NCI-H2171 treated with DMSO at 0.1 percent for 48 hours (cell line): ENCODE measurements at places on chromosomes 7 and 10.

DNA sequence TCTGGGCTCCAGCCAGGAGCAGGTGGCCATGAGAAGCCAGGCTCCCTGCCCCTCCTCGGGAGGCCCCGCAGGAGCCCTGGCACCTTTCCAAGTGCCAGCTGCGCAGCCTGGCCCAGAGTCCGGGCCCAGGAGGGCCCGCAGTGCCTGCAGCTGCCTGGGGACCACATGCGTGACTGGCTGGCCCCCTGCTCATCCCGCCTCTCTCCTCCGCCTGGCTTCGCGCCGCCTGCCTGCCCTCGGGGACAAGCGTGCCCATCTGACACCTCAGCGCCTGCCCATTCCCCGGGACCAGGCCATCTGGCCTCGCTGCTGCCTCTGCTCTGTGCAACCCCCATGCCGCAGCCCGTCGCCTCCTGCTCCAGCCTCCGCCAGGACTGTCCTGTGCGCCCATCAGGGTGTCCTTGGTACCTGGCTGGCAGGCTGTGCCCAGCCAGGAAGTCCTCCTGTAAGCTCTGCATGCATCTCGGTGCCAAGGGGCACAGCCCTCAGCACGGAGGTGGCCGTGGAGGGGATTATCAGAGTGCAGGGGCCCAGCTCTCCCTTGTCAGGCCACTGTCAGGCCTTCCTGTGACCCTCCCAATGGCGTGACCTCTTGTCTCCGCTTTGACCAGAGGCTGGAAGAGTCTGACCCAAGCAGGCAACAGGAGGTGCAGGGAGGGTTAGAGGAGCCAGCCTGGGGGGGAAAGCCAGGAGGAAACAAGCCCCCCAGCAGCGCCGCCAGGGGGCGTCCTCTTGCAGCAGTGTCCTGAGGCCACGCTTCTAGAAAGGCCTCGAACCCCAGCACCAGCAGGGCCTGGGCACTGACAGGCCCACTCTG lies 50.5 kb downstream of the TMEM209 start:
- peak; percentile 95 for DNase-seq

DNA sequence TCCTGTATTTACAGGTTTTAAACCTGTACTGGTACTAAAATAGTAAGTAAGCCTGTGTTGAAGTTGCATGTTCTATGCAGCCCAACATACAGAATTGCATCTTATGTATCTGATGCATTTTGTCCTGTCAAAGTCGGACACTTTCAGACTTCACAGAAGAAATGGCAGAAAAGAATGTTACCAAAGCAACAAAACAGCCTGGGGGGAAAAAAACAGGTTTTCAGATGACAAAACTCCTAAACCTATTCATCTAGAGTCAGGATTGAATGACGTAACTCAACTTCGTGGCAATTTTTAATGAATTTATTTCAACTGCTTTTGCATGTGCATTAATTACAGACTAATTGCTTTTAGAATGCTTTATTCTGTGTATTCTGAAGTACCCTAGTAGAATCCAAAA lies 28.4 kb downstream of the CYTH3 start:
- DNase-seq = no peak

- no peak for DNase-seq
Observed at GRCh38 chr7:50791363-50791937, 8.8 kb upstream of the GRB10 start.

GRCh38 chr10:1097436-1097835 lies 41.3 kb downstream of the WDR37 start:
- DNase-seq = no peak

- no peak for DNase-seq
Observed at GRCh38 chr7:116647290-116647689, 24.7 kb upstream of the MET start.

DNA sequence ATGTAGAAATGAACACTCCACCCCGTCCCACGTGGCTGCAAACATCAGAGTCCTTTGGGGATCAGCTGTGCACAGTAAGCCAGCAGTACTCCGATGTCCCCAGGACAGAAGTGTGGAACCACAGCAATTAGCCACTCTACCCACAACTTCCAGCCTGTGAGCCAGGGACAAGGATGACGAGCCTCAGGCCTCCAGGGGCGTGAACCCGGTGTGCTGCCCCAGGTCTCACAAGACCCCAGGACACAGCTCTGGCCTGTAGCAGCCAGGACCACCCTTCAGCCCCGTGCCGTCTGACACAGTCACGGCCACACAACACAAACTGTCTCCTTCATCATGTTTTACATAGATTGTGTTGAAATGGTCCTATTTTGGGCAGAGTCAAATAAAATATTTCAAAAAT lies 113.0 kb upstream of the DIP2C start:
- no peak for DNase-seq

DNA sequence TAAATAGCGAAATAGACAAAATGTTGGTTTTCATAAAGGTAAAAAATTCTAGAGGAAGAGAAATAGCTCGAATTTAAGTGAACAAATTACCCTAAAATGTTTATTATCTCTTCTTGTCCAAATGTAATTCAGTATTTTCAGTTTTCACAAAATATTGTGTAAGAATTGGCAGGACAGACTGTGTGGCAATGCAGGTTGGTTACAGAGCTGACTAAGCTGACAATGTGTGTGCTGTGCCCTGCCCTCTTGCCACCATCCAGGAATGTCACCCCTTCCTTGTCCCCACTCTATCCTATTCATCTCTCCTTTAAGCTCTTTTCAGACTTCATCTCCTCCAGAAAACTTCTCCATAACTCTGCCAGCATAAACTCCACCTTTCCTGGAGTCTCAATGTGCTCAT lies 46.1 kb downstream of the COL28A1 start:
- DNase-seq = no peak

- DNase-seq = no peak
Observed at GRCh38 chr10:24430591-24430990, 221.7 kb downstream of the KIAA1217 start.

DNA sequence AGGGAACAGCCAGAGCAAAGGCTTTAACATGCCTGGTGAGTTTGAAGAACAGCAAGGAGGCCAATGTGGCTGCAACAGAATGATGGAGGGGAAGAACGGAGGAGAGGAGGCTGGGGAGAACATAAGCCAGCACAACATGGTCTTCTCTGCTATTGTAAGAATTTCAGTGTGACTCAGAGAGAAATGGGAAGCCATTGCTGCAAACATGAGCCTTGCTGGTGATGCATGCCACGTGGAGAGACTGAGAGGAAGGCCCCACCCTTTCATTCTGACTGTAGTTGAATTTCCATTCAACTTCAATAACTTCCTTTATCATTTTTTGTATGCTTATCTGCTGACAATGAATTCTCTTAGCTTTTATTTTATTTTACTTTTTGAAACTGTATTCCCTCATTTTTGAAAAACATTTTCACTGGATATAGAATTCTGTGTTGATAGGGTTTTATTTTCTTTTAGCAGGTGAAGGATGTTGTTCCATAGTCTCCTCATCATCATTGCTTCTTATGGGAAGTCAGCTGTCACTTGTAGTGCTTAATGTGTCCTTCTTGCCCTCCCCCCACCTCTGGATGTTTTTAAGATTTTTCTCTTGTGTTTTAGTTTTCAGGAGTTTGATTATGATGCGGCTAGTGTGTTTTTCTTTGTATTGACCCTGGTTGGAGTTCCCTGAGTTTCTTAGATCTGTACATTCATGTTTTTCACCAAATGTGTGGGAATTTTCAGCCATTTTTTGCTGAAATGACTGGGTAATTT lies 46.4 kb upstream of the LEP start:
- no peak for DNase-seq

GRCh38 chr10:114577133-114577532 lies 80.9 kb downstream of the ABLIM1 start:
- DNase-seq = no peak

GRCh38 chr10:93766918-93767317 lies 9.2 kb downstream of the LGI1 start:
- DNase-seq = no peak

- no peak for DNase-seq
Observed at GRCh38 chr7:25669281-25669781, 441.0 kb upstream of the NPVF start.

DNA sequence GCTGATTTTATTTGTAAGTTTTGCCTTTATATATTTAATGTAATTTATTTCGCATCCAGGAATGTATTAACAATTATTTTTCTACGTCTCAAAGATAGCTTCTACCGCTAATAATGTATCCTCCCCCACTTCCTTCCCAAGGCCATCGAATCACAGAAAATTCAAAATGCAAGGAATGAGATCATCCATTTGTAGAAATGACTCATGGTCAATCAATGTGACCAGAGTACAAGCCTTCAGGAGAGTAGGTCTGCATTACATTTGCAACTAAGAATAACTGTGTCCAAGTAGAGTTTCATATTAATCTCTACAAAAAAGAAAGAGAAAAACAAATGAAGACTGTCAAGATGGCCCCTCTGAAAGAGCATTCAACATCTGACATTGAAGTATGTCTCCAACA lies 205.9 kb upstream of the PHF14 start:
- DNase-seq = no peak

GRCh38 chr7:63900394-63901203 lies 98.0 kb upstream of the ZNF722 start:
- peak; percentile 33 for DNase-seq

DNA sequence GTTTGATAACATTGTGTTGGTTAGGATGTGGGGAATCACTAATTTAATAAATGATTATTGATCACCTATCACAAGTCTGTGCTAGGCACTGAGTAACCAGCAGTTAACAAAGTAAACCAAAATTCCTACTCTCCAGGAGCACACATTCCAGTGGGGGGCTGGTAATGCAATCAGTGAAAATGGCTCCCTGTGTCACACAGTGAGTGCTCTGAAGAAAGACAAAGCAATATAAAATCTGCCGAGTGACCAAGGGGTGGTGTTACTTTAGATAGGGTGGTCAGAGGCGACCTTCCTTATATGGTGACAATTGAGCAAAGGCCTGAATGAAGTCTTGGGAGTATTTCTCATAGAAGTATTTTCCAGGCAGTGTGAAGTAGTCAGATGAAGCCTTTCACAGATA lies 13.6 kb upstream of the SMC3 start:
- DNase-seq = no peak

DNA sequence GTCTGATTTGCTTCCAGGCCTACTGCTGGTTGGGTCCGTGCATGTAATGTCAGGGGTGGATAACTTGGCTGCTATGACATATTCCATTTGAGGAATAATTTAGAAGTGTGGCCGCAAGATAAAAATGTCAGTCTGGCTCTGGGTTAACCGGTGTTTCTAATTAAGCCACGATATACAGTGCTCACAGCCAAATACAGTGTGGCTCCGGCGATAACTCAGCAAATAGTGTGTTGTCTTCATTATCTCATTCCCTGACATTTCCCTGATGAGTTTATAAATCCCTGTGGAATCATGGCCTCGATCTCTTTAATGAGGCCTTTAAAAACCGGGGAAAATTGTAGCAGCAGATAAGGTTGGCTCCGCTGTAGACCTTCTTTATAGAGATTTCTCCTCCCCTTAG lies 1125.0 kb downstream of the TYW1 start:
- DNase-seq = no peak

DNA sequence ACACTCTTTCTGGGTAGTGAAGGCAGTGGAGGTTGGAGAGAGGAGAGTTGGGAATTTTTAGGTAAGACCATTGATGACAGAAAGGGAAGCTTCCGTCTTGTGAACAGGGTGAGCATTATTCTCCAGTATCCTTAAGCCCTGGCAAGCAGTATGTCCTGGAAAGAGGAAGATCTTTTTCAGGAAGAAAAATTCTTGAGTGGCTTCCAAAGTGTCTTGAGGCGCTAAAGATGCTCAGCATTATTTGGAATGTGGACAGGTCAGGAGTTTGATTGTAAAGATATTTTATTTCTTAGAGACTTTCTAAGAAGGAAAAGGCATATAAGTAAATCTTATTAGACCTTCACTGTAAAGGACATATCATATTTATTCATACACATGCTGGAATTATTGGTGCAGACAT lies 54.3 kb downstream of the ABCC2 start:
- DNase-seq = no peak

DNA sequence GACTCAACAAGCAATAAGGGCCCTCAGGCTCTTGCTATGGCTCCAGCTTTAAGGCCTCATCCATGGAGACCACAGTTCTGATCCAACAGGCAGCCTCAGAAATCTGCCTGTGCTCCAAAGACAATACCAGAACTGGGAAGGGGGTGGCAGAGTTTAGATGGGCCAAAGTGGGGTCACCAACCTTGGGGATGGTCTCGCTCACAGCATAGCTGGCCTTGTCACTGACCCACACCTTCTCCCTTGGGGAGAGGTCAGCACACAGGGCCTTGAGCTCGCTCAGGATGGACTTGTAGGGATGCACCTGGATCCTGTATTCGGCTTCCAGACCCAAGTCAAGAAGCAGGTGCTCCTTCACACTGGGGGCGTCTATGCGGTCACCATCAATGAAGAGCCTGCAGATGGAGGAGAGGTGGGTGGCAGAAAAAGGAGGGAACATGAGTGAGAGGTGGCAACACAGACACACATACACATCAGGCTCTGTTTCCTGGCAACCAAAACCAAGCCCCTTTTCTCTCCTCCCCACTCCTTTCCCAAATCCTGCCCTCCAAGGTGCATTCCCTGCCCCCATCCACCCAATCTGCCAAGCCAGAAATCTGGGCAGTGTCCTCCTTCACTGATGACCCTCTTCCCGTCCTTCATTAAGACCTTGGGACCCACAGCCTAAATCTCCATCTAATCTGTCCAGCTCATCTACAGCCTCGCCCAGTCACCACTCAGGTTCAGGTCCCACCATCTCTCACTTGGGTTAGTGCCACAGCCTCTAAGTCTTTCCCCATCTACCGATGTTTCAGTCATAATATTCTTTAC lies 40.9 kb downstream of the XPNPEP1 start:
- no peak for DNase-seq

GRCh38 chr10:67402620-67403019 lies 293.4 kb downstream of the CTNNA3 start:
- DNase-seq = no peak

DNA sequence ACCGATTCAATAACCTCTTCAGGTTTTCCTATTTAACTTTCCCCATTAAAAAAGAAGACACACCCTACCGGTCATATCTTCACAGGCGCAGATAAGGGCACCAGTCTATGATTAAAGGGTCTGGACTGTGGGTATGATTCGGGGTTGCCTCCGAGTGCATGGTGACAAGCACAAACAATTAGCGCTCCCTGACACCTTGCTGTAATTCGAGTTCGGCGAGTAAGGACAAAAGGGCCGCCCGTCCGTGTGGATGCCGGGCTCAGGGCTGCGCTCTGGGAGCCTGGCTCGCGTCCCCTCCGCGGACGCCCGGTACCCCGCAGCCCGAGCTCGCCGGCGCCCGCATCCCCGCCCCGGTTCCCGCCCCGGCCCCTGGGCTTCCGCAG lies 111.9 kb upstream of the RHEB start:
- peak; percentile 62 for DNase-seq
